Keratinocyte (primary cell): ENCODE measurements at places on chromosomes 7 and 10.

DNA sequence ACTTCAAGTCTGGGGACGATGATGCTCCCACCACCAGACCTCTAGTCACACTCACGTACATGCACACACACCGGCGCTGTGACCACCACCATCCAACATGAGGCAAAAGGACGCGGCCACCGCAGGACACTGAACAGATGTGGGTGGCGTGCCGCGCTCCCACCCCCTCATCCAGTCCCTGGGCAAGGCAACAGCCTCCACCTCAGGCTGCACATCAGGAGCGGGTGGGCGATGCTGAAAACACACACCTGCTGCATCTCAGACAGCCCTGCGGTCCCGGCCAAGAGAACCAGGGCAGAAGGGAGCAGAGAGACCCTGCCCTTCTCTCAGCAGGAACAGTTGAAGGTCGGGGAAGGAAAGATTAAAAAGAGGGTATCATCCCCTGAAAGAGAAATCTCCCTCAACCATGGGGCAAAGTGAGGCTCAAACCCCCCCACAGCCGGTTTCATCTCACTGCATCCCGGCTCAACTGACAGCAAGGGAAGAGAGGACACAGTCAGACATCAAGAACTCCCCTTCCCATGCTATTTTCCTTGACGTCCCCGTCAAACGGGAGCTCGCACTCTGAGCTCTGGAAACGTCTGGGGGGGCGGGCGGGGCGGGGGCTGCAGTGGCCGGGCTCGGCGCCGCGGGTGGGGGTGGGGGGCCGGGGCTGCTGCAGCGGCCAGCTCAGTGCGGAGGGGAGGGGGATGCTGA lies 1.1 kb downstream of the CAMK2G start:
- DNase-seq = no peak
- H3K27me3 ChIP-seq = no peaks in the 10 kb centered on the region
- H3K4me1 ChIP-seq = peaks cover 26% of the 10 kb centered on the region
- H3K36me3 ChIP-seq = peaks cover 8% of the 10 kb centered on the region

GRCh38 chr7:131370523-131370968 lies 42.9 kb downstream of the MKLN1 start:
- H3K4me3 ChIP-seq = no peak overlapping the region
- no peak for DNase-seq
- peaks cover 18% of the 10 kb centered on the region for H3K4me1 ChIP-seq
- no peaks in the 10 kb centered on the region for H3K36me3 ChIP-seq
- H3K27ac ChIP-seq = no peak overlapping the region

GRCh38 chr10:71243756-71244395 lies 31.5 kb downstream of the UNC5B start:
- H3K27me3 ChIP-seq = no peaks in the 10 kb centered on the region
- peaks cover 49% of the 10 kb centered on the region for H3K4me1 ChIP-seq
- H3K36me3 ChIP-seq = no peaks in the 10 kb centered on the region
- no peak overlapping the region for H3K4me3 ChIP-seq
- H3K27ac ChIP-seq = peak overlapping the region; percentile 15

GRCh38 chr7:68862261-68862660 lies 736.0 kb upstream of the AUTS2 start:
- H3K27me3 ChIP-seq = no peaks in the 10 kb centered on the region
- H3K27ac ChIP-seq = no peak overlapping the region
- DNase-seq = no peak
- no peaks in the 10 kb centered on the region for H3K36me3 ChIP-seq
- H3K4me1 ChIP-seq = no peaks in the 10 kb centered on the region
